ENCODE measurements at places on chromosomes 16 and 17.

GRCh38 chr16:57663917-57664661 lies 4.0 kb upstream of the ADGRG3 start:
- DNase-seq = no peak

GRCh38 chr16:10514369-10515055 lies 65.9 kb downstream of the EMP2 start:
- DNase-seq = no peak

- no peak for DNase-seq
Observed at GRCh38 chr17:34974179-34974578, 6.1 kb upstream of the LIG3 start.

GRCh38 chr16:77133706-77134105 lies 57.3 kb upstream of the MON1B start:
- no peak for DNase-seq

DNA sequence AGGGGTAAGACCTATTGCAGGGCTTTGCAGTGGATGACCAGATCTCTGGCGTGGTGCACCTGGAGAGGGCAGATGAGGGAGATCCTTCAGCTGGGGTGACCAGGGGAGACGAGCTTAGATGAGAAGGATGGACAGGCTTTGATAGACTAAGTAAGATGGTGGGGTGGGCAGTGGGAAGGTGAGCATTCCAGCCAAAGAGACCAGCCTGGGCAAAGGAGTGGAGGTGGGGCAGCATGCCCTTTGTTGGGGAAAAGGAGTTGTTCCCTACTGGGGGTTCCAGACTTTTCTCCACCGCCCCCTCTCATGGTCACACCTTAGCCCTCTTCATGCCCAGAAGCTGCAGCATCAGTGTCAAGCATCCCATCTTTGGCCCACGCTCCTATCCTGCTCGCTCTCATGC lies 27.6 kb downstream of the ANKRD40 start:
- DNase-seq = no peak

DNA sequence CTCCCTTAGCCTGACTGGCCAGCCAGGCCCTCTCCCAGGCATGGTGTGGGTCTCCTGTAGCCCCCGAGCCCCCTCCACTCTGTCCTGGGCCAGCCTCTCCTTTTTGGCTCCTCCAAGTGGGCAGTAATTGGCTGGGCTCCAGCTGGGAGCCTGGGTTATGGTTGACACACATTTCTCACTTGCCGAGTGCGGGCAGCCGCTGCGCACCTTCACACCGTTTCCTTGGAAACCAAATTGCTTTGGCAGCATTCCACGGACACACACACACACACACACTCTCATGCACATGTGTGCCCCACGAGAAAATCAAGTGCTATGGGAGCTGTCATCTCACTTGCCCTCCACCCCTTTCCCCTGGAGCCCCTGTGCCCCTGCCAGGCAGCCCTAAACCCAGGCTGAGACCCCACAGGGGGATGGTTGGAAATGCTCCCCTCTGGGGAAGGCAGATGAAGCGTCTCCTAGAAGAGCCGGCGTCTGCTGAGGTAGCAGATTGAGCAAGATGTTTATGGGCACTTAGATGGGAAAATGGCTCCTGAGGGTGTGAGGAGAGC lies 402.7 kb upstream of the TNRC6C start:
- DNase-seq = no peak

- no peak for DNase-seq
Observed at GRCh38 chr16:10870137-10870776, 6.7 kb upstream of the CIITA start.

DNA sequence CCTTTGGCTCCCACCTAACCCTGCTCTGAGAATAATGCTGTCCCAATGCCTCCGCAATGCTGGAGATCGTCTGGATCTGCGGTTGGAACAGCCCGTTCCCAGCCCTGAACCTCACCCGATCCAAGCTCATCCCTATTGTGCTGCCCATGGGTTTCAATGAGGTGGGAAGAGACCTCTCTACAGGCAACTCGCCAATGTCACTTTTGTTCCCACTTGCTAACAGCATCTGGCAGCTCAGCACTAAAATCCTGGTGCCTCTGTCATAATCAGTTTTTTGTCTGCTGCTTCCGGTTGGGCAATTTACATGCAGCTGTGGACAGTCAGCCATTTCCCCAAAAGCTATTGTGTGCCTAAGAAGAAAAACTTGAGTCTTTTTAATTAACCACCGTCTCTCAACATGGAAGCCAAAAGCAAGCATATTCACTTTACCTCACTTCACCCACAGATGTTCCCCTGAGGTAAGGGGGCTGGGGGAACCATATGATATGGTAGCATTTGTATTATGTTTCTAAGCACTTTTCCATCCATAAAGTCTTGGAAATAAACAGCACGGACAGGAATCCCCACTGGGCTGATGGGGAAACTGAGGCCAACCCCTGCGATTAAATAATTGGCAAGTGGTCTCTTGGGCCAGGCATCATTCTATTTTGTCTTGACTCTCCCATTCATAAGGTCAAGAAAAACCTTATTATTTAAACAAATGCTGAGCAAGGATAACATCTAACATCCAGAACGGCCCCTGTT lies 159.2 kb upstream of the CDH5 start:
- no peak for DNase-seq

GRCh38 chr16:3727806-3728381 lies 10.6 kb upstream of the TRAP1 start:
- no peak for DNase-seq

- DNase-seq = no peak
Observed at GRCh38 chr17:31537565-31538011, 146.1 kb downstream of the RAB11FIP4 start.

- no peak for DNase-seq
Observed at GRCh38 chr16:84849751-84850150, 30.0 kb downstream of the CRISPLD2 start.

DNA sequence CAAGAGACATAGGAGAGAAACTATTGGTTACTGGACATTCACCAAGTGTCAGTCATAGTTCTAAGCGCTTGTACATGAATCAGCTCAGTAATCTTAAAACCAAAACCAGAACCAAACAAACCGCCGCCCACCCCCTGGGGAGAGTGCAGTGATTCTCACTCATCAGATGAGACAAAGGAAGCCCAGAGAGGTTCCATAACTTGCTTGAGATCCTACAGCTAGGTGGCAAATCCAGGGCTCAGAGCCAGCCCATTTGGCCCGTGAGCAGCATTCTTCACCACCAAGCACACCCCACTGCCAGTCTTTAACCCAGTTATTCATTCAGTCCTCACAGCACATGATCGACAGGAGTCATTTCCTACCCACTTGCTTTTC lies 37.2 kb upstream of the RGS9 start:
- peak; percentile 55 for DNase-seq

GRCh38 chr16:46736695-46737094 lies 11.4 kb downstream of the MYLK3 start:
- DNase-seq = no peak

- no peak for DNase-seq
Observed at GRCh38 chr17:72471296-72471695, 350.5 kb downstream of the SOX9 start.

GRCh38 chr17:73226556-73227172 lies 33.8 kb downstream of the COG1 start:
- no peak for DNase-seq

DNA sequence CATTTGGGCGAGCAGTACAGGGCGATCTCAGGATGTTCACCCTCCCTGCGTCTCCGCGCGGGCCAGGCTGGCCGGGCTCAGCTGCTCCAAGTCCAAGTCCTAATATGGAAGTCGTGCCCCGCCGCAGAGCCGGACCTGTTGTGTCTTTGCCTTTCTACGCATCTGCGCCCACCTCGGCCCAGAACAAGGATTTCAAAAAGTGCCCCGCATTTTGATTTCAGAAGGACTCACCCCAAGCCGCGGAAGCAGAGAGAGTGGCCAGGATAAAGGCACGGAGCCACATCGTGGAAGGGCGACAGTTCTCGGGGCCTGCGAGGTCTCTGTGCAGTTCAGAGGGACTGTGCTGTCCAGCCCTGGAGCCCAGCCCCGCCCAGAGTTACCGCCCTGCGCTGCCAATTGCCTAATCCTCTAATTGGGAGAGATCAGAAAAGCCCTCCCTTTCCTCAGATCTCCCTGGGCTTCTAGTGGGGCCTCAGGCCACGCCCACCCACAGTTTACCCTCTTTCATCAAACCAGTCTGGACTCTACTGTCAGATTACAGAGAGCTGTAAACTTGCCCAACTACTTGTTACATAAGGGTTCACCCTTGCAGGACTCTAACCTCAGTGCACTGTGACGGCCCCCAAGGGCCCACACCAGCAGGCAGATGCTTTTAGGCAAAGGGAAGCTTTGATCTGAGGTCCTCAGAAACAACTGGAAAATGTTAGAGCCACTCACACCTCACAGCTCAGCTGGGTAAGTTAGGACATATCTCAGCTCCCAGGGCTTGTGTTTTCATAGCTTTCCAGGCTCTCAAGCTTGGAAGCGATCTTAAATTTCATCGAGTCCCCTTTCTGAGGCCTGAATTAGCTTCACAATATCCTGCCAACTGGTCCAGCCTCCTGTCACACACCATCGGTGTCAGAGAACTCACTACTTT lies at the start of gene CES1:
Gene CES1, minus strand, starts transcription at position 324 of the 919 bp plus-strand sequence. Its CDS starts 41 bp downstream, at position 283.
- no peak for DNase-seq

- no peak for DNase-seq
Observed at GRCh38 chr17:31693433-31694220, 165.4 kb downstream of the COPRS start.

- no peak for DNase-seq
Observed at GRCh38 chr17:61331178-61331577, 68.5 kb upstream of the TBX2 start.

GRCh38 chr16:19523559-19524355 lies at the start of gene CCP110:
Gene CCP110 (plus strand): TSS chr16:19523942. CDS start chr16:19527882, 3,940 bp downstream.
- DNase-seq = peak; percentile 89

GRCh38 chr16:89841275-89841674 lies 13.0 kb downstream of the SPIRE2 start:
- DNase-seq = peak; percentile 60

DNA sequence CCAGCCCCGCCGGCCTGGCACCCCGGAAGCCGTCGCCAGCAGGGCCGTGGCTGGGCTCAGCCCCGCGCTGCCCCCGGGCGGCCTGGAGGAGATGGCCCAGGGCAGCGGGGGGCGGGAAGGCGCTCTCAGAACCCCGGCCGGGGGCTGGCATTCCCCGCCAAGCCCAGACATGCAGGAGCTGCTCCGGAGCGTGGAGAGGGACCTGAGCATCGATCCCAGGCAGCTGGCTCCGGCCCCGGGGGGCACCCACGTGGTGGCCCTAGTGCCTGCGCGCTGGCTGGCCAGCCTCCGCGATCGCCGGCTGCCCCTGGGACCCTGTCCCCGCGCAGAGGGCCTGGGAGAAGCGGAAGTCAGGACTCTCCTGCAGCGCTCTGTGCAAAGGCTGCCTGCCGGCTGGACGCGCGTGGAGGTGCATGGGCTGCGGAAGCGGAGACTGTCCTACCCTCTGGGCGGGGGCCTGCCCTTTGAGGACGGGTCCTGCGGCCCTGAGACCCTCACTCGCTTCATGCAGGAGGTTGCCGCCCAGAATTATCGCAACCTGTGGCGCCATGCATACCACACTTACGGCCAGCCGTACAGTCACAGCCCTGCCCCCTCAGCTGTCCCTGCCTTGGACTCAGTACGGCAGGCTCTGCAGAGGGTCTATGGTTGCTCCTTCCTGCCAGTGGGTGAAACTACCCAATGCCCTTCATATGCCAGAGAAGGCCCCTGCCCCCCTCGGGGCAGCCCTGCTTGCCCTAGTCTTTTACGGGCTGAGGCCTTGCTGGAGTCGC lies 551 bp downstream of the WDR81 start:
- no peak for DNase-seq

- DNase-seq = no peak
Observed at GRCh38 chr16:49116873-49117272, 164.8 kb downstream of the CBLN1 start.

GRCh38 chr16:87095271-87095670 lies 221.9 kb downstream of the C16orf95 start:
- no peak for DNase-seq

GRCh38 chr17:58153671-58154070 lies 5.5 kb downstream of the OR4D1 start:
- no peak for DNase-seq

DNA sequence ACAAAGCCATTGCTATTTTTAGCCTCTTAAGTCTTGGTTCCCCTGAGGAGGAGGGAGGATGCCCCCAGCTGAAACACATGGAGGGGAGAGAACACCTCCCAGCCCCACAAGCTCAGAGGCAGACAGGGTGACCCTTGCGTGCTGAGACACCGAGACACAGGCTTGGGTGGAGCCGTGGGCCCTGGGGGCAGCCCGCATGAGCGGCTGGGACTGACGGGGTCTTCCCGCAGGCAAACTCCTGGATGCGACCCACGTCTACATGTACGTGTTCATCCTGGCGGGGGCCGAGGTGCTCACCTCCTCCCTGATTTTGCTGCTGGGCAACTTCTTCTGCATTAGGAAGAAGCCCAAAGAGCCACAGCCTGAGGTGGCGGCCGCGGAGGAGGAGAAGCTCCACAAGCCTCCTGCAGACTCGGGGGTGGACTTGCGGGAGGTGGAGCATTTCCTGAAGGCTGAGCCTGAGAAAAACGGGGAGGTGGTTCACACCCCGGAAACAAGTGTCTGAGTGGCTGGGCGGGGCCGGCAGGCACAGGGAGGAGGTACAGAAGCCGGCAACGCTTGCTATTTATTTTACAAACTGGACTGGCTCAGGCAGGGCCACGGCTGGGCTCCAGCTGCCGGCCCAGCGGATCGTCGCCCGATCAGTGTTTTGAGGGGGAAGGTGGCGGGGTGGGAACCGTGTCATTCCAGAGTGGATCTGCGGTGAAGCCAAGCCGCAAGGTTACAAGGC lies 9.8 kb downstream of the SLC16A3 start:
- peak; percentile 39 for DNase-seq

DNA sequence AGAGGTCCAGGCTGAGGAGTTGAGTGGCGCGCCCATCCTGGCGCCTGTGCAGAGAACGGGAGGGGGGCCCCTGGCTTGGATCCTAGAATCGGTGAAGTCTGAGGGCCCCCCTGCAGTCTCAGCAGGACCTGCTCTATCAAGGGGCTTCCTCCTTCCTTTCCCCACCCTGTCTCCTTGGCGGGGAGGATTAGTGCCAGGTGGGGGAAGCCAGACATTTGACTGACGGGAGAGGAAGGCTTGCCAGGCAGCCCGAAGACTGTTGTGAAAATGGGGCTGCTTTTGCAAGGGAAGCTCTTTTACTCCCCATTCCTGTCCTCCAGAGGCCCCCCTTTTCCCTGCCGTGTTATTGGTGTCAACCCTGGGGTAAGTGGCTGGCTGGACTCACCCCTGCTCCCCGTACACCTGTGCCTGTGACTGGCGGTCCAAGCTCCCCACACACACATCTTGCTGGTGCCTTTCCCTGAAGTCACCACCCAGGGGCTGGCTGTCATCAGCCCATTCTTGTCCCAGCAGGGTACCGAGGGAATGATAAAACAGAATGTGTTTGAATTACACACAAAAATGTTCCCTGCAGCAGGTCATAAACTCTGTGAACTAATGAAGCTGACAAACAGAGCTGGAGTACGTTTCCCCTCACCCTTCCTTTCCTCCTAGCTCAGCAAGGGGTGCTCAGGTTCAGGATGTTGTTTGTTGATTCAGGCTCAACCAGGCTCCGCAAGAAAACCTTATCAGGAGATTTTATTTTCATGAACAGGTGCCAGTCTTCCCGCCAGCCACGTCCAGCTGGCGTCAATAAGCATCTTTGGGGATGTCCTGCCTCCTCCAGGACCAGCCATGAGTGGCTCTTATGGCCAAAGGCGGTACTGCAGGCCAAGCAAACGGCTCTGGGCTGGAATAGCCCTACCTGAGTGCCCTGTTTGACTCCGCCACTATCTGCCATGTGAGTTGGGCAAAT lies 4.4 kb upstream of the ARMC7 start:
- DNase-seq = no peak

- DNase-seq = no peak
Observed at GRCh38 chr17:12664252-12664651, 1.4 kb upstream of the MYOCD start.

GRCh38 chr16:81482329-81483063 lies 37.9 kb downstream of the CMIP start:
- DNase-seq = no peak

- DNase-seq = no peak
Observed at GRCh38 chr16:67169011-67169451, 1.3 kb upstream of the NOL3 start.

All from stimulated activated CD8-positive, alpha-beta memory T cell treated with anti-CD3 and anti-CD28 coated beads, Interleukin-12 subunit alpha, Interleukin-12 subunit beta, amount 100 ng/mL, for 4 hours (primary cell).